ENCODE measurements at places on chromosomes 16 and 17. TPM values are rescaled to one million over a fixed set of nuclear protein-coding genes. Genes with fewer than 3 reads are reported as not detected.

- H3K4me1 ChIP-seq = peaks cover 16% of the 10 kb centered on the region
- DNase-seq = no peak
- no peak overlapping the region for H3K4me3 ChIP-seq
- no peak overlapping the region for H3K27ac ChIP-seq
- H3K36me3 ChIP-seq = peaks cover 5% of the 10 kb centered on the region
Observed at GRCh38 chr16:66580605-66581209, 1.4 kb downstream of the CMTM2 start.

DNA sequence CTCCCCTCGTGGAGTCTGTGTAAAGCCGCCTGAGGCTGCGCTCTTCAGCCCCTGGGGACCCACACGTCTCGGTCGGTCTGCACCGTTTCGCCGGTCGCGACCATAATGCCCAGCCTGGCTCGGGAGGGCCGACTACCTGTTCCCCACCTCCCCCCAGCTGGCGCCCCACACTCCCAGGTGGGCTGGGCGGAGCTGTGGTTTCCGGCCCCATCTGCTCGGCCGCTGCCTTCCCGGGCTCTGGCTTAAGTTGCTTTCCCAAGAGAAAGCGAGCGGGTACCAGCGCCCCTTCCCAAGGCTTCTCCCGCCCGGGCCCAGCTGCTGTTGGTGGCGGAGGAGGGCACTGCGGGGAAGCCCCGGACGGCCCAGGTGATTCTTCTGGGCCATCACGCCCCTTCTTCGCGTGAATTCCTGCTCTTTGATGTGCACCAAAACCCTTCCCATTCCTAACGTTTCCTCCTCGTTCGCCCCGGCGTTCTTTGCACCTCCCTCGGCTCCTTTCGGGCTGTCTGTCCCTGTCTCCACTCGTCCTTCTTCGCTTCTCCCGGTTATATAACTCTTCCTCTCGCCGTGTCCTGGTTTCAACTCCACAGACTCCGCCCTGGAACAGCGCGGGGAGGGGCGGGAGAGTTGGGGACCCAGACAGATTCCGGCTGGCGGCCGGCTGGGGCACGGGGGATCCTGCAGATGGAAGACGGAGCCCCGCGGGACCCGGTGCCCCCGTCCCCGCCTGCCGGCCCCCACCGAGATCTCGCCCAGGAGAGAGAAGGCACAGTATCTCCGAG, 2.0 kb downstream of the KDM6B start:
- peak overlapping the region; percentile 88 for H3K27ac ChIP-seq
- DNase-seq = peak; percentile 34
- H3K36me3 ChIP-seq = no peaks in the 10 kb centered on the region
- H3K4me1 ChIP-seq = peaks cover 61% of the 10 kb centered on the region
- H3K27me3 ChIP-seq = peaks cover 1% of the 10 kb centered on the region

DNA sequence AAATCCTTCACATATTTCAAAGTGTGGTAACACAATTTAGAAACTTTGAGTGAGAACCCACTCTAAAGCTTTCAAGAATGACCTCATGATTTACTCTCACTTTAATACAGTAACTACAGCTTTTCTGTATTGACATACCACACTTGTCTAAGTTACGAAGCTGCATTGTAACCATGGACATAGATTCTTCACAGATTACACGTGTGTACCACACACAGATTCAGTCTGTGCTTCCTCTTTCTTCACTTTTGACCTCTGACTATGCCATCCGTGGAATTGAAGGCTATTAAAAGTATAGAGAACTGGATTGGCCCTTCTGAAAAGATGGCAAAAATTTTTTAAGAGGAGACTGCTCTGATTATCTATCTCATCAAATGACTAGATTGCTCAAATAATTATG, 172.7 kb downstream of the TANC2 start:
- no peak overlapping the region for H3K4me3 ChIP-seq
- no peak for DNase-seq
- H3K36me3 ChIP-seq = no peaks in the 10 kb centered on the region
- H3K4me1 ChIP-seq = peaks cover 4% of the 10 kb centered on the region
- no peak overlapping the region for H3K27ac ChIP-seq
- H3K27me3 ChIP-seq = no peaks in the 10 kb centered on the region

The MRPL28 gene
- total RNA-seq = 78.4 TPM

DNA sequence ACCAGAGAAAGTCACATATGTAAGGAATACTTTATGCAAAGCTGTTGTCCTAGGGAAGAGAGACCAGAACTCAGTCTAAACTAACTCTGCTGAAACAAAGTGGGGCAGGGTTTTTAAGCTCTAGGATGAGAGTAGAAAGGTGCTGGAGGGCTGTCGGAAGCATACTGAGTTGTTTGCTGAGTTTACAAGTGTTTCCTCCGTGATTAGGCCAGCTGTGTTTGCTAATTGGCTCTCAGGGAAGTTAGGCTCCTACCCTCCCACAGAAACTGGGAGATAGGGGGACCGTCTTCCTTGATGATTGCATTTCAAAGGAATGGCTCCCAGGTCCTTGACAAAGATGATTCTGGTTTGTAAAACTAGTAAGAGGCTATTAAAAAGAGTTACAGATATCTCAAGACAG, 24.4 kb upstream of the CRYM start:
- H3K27me3 ChIP-seq = peaks cover 44% of the 10 kb centered on the region
- DNase-seq = no peak
- peak overlapping the region; percentile 86 for H3K4me3 ChIP-seq
- peaks cover 24% of the 10 kb centered on the region for H3K4me1 ChIP-seq
- H3K27ac ChIP-seq = no peak overlapping the region
- H3K36me3 ChIP-seq = no peaks in the 10 kb centered on the region

DNA sequence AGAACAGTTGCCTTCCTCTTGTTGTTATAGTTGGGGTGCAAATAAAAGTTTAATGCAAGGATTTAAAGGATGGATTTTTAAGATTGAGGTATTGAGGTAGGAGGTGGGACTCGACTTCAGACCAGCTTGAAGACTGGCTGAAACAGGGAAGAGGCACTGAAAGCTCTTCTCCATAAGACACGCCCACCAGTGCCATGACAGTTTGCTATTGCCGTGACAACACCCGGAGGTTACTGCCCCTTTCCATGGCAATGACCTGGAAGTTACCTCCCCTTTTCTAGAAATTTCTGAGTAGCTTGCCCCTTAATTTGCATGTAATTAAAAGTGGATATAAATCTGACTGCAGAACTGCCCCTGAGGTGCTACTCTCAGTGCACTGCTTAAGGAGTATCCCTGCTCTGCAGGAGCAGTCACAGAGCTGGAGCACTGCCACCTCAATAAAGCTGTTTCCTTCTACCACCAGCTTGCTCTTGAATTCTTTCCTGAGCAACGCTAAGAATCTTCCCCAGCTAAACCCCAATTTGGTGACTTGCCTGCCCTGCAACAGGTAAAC, 122.6 kb downstream of the SHISA6 start:
- H3K27me3 ChIP-seq = no peaks in the 10 kb centered on the region
- H3K4me3 ChIP-seq = no peak overlapping the region
- no peak overlapping the region for H3K27ac ChIP-seq
- DNase-seq = no peak
- H3K36me3 ChIP-seq = no peaks in the 10 kb centered on the region
- H3K4me1 ChIP-seq = no peaks in the 10 kb centered on the region

- peak overlapping the region; percentile 87 for H3K27ac ChIP-seq
- peaks cover 23% of the 10 kb centered on the region for H3K4me1 ChIP-seq
- no peak for DNase-seq
- H3K27me3 ChIP-seq = no peaks in the 10 kb centered on the region
- peak overlapping the region; percentile 93 for H3K4me3 ChIP-seq
Observed at GRCh38 chr16:88662222-88662842, 559 bp downstream of the MVD start.

DNA sequence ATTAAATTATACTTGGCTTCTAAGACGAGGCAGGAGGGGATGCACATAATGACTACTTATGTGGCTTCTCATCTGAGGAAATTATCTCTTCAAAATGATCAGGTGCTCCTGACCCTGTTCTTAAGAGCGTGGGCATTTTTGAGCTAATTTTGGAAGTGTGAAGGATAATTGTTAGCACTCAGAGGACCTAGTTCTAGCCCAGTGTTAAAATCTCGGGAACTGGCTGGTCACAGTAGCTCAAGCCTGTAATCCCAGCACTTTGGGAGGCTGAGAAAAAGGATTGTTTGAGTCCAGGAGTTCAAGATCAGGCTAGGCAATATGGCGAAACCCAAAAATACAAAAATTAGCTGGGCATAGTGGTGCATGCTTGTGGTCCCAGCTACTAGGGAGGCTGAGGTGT, 103.0 kb upstream of the DHX40 start:
- H3K27ac ChIP-seq = no peak overlapping the region
- no peak overlapping the region for H3K4me3 ChIP-seq
- no peak for DNase-seq
- no peaks in the 10 kb centered on the region for H3K4me1 ChIP-seq

The KRTAP4-3 gene
- total RNA-seq = not detected

- peak overlapping the region; percentile 44 for H3K27ac ChIP-seq
- peaks cover 77% of the 10 kb centered on the region for H3K36me3 ChIP-seq
- H3K4me3 ChIP-seq = no peak overlapping the region
- no peaks in the 10 kb centered on the region for H3K27me3 ChIP-seq
- no peak for DNase-seq
Observed at GRCh38 chr17:28920201-28920600, 17.3 kb upstream of the DHRS13 start.

The C1QL1 gene
- total RNA-seq = 0.77 TPM

GRCh38 chr16:76963614-76964315, 227.2 kb upstream of the MON1B start:
- H3K4me1 ChIP-seq = no peaks in the 10 kb centered on the region
- no peak overlapping the region for H3K4me3 ChIP-seq
- H3K27me3 ChIP-seq = no peaks in the 10 kb centered on the region
- H3K27ac ChIP-seq = no peak overlapping the region
- no peaks in the 10 kb centered on the region for H3K36me3 ChIP-seq

DNA sequence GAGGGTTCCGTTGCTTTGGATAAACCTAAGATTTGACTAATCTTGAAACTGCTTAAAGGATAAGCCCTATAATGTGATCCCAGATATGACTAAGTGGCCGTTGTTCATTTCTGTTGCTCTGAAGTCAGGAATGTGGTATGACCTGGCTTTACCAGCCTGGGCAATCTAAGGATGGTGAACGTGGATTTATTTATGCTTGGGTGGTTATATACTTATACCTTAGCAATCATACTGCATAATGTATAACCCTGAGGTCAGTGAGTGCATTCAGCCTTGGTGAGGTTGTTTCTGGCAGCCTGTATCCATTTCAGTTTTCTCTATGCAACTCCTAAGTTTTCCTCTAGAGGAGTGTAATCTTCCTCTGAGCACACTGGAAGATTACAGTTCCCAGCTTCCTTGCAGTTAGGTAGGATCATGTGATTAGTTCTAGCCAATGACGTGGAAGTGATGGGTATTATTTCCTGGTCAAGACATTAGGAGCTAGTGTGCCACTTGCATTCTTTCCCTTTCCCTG, 41.9 kb downstream of the FTO start:
- H3K4me3 ChIP-seq = no peak overlapping the region
- no peaks in the 10 kb centered on the region for H3K27me3 ChIP-seq
- H3K36me3 ChIP-seq = no peaks in the 10 kb centered on the region

DNA sequence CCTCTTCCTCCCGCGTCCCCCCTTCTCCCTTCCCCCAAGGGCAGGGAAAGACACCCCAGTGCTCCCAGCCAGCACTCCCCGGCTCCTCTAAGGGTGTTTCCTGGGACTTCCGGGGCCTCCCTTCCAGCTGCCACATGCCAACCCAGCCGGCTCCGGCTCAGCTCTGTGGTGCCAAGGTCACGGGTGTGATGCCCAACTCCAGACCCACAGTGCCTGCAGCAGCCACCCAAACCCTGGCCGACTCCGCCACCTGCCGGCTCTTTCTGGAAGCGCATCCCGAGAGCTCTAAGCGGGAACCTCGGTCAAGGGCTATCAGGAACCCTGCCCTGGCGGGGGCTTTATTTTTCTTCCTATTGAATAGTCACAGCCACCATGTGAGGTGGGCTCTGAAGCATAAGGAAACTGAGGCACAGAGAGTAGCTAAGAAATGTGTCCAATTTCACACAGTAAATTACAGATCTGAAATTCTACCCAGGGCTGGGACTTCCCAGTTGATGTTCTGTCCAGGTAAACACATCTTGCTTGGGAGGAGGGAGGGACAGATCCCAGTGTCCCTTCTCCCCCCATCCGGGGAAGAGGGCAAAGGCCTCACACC, 3.3 kb upstream of the PPP1R1B start:
- peaks cover 49% of the 10 kb centered on the region for H3K27me3 ChIP-seq
- peaks cover 29% of the 10 kb centered on the region for H3K4me1 ChIP-seq
- DNase-seq = peak; percentile 85
- H3K27ac ChIP-seq = peak overlapping the region; percentile 33
- H3K36me3 ChIP-seq = no peaks in the 10 kb centered on the region

The KRTAP16-1 gene
- not detected for total RNA-seq

- peaks cover 2% of the 10 kb centered on the region for H3K36me3 ChIP-seq
- peak overlapping the region; percentile 58 for H3K4me3 ChIP-seq
- H3K27me3 ChIP-seq = no peaks in the 10 kb centered on the region
- DNase-seq = peak; percentile 54
- peaks cover 68% of the 10 kb centered on the region for H3K4me1 ChIP-seq
Observed at GRCh38 chr16:75065149-75065505, 51.5 kb downstream of the LDHD start.

GRCh38 chr16:85484347-85485300, 128.5 kb upstream of the GSE1 start:
- no peaks in the 10 kb centered on the region for H3K27me3 ChIP-seq
- DNase-seq = no peak
- no peaks in the 10 kb centered on the region for H3K4me1 ChIP-seq
- no peak overlapping the region for H3K4me3 ChIP-seq
- no peaks in the 10 kb centered on the region for H3K36me3 ChIP-seq

The KRTAP9-2 gene
- not detected for total RNA-seq
